Right lung (tissue), 10 donors: ENCODE measurements at places on chromosomes 12 and 14. TPM values are rescaled to one million over a fixed set of nuclear protein-coding genes. Genes with fewer than 3 reads are reported as not detected.

The PSMB11 gene
- polyA plus RNA-seq, result not detected

GRCh38 chr12:46523446-46523845, 150.9 kb upstream of the SLC38A2 start:
- no peak for DNase-seq

DNA sequence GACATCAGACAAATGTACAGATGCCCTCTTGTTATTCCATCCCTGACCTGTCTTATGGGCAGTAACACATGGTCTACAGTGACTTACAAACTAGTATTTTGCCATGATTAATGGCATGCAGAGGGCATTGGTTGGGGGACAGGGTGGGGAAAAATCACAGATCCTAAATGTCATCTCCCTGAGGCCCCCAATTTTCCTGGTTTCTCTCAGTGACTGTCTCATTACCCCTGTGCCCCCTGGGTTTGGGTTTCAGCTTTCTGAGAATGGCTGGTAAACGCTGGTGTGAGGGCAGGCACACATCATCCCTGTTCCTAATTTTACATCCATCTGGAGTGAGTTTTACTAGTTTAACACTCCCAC, 10.1 kb downstream of the KRT76 start:
- DNase-seq, result no peak

The KCNC2 gene
- polyA plus RNA-seq, result 0.20 TPM

The KIAA0586 gene
- 24.6 TPM for polyA plus RNA-seq
